ENCODE measurements at places on chromosomes 11 and 22. TPM values are rescaled to one million over a fixed set of nuclear protein-coding genes. Genes with fewer than 3 reads are reported as not detected.

SMC1B gene
- total RNA-seq, result 0.20 TPM

PRODH gene
- total RNA-seq, result not detected

OAF gene
- total RNA-seq, result 105 TPM

VSIG2 gene
- not detected for total RNA-seq

OR6M1 gene
- not detected for total RNA-seq

PTPN5 gene
- not detected for total RNA-seq

TSSK2 gene
- not detected for total RNA-seq

C22orf15 gene
- total RNA-seq, result not detected

NCR3LG1 gene
- total RNA-seq, result 0.52 TPM

ARHGEF17 gene
- total RNA-seq, result 17.5 TPM

OR5L2 gene
- not detected for total RNA-seq

CALCB gene
- total RNA-seq, result not detected

OR56A1 gene
- total RNA-seq, result not detected

OR8G1 gene
- not detected for total RNA-seq

CALCA gene
- total RNA-seq, result not detected

MRGPRX4 gene
- total RNA-seq, result not detected

CCDC73 gene
- not detected for total RNA-seq

CATSPER1 gene
- total RNA-seq, result 1.6 TPM

OR8A1 gene
- not detected for total RNA-seq

KLHDC7B gene
- total RNA-seq, result 0.37 TPM
